ENCODE measurements at places on chromosomes 3 and 15.

GRCh38 chr15:81939604-81940440, 106.0 kb downstream of the MEX3B start:
- DNase-seq: peak; percentile 24

DNA sequence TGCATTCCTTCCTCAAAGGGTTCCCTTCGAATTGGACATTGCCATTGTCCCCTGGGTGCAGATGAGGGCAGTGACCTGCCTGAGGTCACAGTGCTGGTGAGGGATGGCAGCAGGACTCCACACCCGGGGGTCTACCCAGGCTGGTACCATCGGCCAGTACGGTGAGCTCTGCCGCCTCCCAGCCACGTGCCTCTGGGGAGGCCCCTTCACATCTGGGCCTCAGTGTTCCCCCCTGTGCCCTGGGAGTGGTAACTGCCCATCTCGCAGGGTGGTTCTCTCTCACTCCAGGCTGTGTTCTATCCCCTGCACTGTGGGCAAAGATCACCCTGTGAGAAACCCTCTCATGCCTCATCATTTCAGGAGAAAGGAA, 99.4 kb upstream of the IQSEC1 start:
- no peak for DNase-seq

- DNase-seq: no peak
These were observed 116.1 kb downstream of the TFDP2 start for GRCh38 chr3:142033292-142033691.

GRCh38 chr3:182413061-182413460, 380.2 kb upstream of the ATP11B start:
- no peak for DNase-seq

DNA sequence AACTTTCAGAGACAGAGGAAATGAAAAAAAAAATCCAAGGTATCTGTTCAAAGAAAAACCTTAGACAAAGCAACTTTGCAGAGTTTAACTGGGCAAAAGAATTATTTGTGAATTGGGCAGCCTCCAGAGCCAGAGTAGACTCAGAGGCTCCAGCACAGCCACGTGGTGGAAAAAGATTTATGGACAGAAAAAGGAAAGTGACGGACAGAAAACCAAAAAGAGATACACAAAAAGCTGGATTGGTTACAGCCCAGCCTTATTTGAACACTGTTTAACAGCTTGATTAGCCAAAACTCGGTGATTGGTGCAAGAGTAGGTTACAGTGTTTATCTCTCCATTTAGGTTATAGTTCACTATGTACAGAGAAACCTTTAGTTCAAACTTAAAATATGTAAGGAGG, 23.7 kb upstream of the GPD1L start:
- no peak for DNase-seq

- no peak for DNase-seq
These were observed 8.4 kb downstream of the TMEM40 start for GRCh38 chr3:12750658-12751071.

DNA sequence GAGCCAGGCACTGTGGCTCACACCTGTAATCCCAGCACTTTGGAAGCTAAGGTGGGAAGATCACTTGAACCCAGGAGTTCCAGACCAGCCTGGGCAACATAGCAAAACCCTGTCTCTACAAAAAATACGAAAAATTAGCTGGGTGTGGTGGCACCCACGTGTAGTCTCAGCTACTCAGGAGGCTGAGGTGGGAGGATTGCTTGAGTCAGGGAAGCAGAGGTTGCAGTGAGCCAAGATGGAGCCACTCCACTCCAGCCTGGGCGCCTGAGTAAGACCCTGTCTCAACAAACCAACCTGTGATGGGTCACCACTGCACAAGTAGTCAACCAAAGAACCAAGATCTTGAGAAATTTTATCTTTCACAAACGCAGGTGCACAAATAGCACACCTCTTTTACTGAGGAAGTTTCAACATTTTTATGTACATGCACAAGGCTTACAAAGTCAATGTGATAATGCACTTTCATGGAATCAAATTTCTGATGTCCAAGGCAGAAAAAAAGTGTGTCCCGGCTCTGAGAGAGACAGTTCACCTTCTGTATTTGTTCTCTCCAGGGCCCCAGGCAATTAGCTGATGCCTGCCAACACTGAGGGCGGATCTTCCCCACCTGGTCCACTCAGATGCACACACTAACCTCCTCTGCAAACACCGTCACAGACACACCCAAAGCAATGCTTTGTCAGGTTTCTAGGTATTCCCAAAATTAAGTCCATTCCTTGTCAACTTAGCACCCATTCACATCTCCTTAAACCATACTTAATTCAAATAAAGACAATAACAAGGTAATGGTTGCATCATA, 12.4 kb downstream of the ACAA1 start:
- DNase-seq: no peak

DNA sequence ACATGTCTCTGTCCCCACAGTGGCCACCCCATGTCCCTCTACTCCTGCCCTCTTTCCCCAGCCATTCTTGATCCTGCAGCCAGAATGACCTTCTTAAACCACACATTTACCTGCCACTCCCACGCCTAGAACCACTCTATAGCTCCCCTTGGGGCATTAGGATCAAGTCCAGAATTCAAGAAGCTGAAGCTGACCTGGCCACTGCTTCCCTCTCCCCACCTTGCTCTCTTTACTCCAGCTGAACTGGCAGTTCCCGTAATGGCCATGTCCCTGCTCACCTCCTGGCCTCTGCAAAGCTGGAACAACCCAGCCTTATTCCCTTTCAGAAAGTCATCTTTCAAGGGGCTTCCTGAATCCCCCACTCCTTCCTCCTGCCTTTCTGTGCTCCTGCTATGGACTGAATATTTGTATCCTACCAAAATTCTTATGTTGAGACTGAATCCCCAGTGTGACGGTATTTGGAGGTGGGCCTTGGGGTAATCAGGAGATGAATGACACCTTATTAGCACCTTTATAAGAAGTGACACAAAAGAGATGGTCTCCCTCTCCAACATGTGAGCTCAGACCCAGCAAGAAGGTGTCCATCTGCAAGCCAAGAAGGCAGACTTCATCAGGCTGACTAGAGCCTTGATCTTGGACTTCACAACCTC, 3.8 kb downstream of the CSRNP1 start:
- no peak for DNase-seq

- no peak for DNase-seq
These were observed 290.1 kb upstream of the SATB1 start for GRCh38 chr3:18715208-18715607.

DNA sequence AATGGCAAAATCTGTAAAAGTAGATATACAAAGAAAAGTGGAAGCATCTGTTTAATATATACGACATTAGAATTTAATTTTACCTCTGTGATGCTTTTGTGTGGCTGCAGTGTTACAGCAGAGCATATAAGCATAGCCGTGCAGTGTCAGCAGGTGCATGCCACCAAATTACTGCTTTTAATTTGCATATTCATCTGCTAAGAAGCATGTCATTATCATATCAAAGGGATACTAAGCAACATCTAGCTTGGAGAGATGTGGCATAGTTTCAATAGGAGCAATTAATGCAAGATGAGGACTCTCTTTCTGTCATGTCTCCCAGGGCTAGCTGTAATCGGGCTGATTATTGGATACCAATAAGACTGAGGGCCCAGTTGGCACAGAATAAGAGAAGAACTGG, 214.4 kb upstream of the SOX2 start:
- DNase-seq: no peak

DNA sequence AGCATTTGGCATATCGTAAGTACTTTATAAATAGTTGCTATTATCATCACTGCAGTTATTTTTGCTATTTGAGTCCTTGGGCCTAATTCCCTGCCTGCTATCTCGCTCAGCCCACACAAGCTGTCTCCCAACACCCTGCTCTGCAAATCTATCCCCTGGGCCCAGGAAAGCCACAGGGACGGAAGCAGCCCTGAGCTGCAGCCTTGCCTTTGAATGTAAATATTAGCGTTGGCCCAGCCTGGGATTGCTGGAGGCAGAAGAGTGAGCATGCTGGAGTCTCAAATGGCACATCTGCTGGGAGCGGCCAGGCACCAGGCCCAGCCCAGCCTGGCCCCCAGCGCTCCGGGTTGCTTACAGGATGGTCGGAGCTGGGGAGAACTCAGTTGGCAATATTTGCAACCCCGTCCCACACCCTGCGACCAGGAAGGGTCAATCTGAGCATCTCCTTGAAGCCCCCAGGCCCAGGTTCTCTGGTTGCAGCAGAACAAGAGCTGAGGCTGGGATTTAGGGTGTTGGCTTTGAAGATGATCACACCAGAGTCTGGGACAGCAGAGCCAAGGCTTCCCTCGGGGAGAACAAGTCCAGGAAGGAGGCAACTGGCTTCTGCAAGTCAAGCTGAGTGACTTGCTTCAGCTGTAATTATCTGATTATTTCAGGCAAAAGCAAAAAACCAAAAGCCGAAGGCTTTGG, 529.6 kb downstream of the SHQ1 start:
- no peak for DNase-seq

- DNase-seq: no peak
These were observed 21.3 kb downstream of the CLK3 start for GRCh38 chr15:74636984-74637383.

DNA sequence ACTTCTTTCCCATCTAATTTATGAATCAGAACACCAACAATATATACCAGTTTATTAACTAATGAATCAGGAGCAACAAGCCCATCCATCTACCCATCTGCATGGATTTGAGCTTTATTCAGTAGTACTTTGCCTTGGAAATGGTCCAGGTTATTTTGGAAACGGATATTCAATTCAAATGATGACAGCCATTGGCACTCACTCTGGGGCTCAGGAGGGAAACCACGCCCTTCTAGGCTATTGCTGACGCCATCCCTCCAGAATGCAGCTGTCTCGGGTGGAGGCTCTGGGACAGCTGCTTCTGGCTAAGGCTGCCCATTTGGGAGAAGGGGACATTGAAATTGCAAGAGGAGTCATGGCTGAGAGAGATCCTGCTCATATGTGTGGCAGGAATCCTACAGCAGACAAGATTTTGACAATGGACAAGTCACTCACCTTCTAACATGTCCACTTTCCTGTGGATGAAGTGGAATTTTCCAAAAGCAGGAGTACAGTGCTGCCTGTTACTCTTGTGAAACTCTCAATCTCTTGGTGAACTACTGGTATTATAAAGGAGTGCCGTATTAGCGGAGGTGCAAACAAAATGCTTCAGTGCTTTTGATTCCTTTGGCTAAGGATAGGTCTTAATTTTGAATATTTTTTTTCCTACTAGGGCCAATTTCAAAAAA, 29.3 kb upstream of the TRAK1 start:
- DNase-seq: no peak

GRCh38 chr15:70327328-70327855, 229.7 kb upstream of the TLE3 start:
- no peak for DNase-seq

- no peak for DNase-seq
These were observed 149.7 kb upstream of the SYNPR start for GRCh38 chr3:63128380-63128779.

DNA sequence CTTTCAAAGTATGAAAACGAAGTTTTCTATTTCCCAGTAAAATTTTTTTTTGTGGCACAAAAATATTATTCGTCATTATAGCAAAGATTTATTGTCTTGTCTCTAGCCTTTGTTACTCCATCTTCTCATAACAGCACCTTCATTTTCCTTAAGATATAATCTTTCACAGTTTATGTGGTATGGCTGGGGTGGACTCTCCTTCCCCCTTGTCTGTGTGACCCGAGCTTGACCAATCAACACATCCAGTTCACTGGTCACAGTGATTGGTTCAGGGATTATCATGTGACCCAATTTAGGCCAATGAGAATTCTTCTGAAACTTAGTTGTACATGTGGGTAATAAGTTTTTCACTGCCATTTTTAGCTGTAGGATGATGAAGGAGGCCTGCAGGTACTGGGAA, 71.2 kb upstream of the DCBLD2 start:
- no peak for DNase-seq

DNA sequence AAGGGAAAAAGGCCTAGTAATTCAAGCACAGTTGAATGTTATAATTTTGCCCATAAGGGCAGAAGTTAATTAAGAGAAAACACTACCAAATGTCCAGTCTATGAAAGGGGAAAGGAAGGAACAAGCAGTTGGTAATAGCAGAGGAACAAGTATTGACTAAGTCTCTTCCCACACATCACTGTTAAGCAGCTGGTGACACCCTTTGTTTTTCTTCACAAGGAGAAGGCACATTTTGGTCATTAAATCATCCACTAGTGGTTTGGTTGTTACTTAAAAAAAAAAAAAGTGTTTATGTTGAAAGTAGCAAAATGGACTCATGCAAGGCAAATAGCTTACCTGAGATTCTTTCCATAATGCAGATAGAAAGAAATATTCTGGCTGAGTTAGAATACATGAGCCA, 321.4 kb upstream of the NECTIN3 start:
- DNase-seq: no peak

DNA sequence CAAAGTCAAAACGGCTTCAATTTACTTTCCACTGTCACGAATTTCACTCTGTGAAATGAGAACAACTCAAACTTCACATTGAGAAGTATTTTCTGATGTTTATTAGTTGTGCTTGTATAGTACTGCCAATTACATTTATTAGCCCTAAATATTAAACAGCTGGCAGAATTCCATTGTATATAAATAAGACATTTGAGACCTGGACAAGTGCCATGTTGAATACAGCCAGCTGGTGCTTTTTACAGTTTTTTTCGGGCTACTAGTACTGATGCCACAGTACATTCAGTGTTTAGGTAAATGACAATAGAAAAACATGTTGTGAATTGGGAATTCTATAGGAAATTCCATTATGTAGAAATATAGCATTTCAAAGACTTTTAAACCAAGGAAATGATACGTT, 79.0 kb downstream of the EPHA3 start:
- no peak for DNase-seq

DNA sequence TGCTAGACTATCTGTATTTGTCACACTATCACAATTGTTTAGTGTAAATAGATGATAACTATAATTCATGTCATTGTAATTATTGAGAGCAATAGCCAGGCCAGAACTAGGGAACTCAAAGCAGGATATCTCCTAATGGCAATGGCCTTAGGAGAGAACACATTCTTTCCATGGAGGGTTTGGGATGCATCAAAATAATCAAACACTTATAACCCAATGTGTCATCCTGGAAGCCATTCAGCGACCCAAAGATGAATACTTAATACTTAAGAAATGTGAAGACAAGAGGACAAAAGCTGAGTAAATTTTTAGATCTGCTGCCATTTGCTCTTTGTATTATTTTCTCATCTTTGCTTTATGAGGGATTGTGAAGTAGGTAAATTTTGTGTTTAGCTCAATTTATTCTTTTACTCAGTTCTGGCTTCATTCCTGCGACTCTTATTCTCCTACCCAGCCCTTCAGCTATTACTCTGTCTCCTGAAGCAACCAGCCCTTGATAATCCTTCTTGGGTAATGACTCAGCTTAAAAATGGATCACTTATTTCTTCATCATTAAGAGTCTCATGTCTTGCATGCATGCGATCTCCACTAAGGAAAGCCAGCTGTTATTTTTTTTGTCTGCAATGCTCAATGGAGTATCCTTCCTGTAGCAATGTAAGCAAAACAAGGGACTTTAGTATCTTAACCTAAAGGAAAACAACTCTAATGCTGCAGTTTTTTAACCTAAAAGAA, 2.0 kb downstream of the OR4F15 start:
- no peak for DNase-seq

DNA sequence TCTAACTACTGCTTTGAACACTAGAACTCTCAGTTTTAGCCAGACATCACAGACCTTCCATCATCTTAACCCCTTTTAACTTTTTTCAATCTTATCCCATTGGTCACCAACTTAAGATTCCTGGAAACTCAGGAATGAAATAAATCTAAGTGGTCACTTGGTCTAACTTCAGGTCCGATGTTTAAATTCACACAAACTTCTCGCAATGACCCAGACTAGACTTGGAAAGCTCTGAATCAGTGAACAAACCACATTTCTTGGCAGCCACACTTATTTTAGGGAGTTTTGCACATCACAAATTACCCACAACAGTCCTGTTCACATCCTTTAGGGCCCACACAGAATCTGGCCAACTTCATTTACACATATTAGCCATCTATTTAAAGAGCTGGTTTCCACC, 118.9 kb downstream of the MAGI1 start:
- no peak for DNase-seq
